ENCODE measurements at places on chromosomes 2 and 18. TPM values are rescaled to one million over a fixed set of nuclear protein-coding genes. Genes with fewer than 3 reads are reported as not detected.

Gene VWA3B
- 1.7 TPM for total RNA-seq

Gene TUBA3E
- total RNA-seq = not detected

- no peak for DNase-seq
These were observed 477.9 kb upstream of the TNP1 start for GRCh38 chr2:217337771-217338170.

- no peak for DNase-seq
These were observed 55.2 kb downstream of the STK39 start for GRCh38 chr2:168191955-168192785.

DNA sequence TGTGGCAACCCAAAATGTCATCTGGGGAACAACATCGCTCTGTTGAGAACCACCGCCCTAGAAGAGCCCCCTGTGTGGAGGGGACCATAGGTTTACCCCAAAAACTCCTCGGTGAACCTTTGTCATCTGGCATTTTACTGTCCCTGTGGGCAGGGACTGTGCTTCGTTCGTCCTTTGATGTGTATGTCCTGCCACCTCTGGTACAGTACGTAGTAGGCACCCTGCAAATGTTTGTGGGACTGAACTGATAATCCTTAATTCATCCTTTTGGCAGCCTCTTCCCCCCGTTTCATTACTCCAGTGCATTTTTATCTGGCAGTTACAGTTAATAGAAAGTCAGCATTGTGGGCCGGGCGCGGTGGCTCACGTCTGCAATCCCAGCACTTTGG, 728 bp downstream of the NAPG start:
- DNase-seq = no peak

DNA sequence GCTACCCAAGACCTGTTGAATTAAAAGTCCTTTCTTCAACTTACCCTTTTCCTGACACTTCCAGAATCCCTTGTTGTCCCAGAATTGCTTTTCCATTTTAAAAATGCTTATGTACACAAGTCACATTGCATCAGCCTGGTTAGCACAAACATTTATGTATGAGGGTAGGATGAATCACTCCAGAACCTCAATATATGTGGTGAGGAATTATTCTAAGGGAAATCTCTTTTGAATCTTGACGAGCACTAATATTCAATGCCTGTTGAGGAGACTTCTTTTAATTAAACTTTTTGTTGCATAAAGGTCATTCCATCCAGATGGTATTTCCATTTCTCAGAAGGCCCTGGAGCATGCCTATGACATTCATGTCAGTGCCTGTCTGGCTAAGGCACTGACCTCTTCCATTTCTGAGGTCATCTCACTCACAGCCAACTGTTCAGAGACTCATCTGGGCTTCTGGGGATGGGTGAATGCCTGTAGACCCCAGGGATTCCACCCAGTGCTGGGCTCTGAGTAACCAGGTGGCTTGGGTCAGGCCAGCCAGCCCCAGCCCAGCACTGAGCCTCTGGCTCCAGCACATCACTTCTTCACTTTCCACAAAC, 28.2 kb downstream of the ACMSD start:
- no peak for DNase-seq

Data from ureter (tissue), 1 donor.